Activated effector memory CD4-positive, alpha-beta T cell treated with Interleukin-2 at 50 U/mL for 16 hours (primary cell): ENCODE measurements at places on chromosomes 4 and X.

- no peak for DNase-seq
Measured at GRCh38 chrX:13305108-13305507, 14.7 kb downstream of the ATXN3L start.

DNA sequence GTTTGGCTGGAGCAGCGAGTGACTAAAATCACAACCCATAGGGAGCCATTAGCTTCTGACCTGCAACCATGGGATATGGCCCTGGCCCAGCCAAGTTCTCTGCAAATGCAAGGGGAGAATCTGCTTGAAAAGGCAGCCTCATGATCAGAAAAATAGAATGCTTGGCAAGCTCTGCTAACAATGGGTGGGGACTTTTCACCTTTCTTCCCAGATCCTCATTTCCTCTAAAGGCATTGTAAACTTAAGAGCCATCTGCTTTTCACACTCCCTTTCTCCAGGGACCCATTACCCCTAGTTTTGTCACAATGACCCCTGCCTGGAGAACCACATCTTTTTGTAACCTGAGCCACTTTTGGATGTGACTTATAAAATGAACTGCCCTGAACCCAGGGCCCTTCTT is 104.3 kb downstream of the PARM1 start:
- DNase-seq, result no peak

- DNase-seq, result no peak
Measured at GRCh38 chr4:39067451-39067850, 5.4 kb downstream of the KLHL5 start.

DNA sequence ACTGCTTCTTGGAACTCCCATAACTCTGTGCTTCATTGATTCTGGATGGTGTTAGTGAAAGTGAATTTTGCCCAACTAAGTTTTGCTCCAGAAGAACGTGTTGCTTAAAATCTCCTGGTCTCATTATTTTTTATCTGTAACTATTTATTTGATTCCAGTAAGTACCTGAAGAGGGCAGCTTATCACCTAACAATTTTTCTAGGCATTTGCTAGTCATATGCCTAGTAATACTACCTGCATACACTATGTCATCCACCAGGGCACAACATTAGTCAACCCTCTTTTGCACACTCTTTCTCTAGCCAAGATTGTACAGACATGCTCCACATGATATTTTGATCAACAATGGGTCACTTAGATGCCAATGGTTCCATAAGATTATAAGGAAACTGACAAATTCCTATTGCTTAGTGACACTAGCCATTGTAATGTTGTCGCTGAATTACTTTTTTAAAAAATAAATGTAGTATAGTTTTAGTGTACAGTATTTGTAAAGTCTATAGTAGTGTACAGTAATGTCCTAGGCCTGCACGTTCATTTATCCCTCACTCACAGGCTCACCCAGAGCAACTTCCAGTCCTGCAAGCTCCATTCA is 499.9 kb upstream of the AADAT start:
- DNase-seq, result no peak

DNA sequence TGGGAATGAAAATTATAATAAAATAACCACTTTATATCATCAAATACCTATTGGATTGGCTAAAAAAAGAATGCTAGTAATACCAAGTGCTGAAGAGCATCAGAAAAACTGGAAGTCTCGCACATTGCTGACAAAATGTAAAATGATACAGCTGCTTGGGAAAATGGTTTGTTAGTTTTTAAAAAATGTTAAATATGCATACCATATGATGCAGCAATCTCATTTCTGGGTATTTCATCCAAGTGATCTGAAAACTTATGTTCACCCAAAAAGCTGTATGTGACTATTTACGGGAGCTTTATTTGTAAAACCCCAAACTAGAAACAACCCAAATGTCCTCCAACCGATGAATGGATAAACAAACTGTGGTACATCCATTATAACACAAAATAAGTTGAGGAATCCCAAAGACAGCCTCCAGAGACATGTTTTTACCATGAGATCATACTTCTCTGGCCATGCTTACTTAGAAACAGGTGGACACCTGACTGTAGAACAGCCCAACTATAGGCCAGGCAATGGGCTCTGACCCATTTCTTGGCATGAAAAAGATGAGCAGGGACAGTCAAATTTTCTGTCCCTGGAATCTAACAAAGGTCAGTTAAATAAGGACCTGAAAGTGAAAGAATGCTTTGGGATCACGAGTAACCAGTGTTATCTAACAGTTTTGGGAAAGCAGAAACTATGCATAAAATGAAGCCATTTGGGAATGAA is 47.5 kb upstream of the FAM120C start:
- no peak for DNase-seq

- no peak for DNase-seq
Measured at GRCh38 chr4:87078987-87079486, 141.4 kb downstream of the KLHL8 start.

GRCh38 chr4:26485684-26486083 is 4.6 kb downstream of the CCKAR start:
- no peak for DNase-seq

DNA sequence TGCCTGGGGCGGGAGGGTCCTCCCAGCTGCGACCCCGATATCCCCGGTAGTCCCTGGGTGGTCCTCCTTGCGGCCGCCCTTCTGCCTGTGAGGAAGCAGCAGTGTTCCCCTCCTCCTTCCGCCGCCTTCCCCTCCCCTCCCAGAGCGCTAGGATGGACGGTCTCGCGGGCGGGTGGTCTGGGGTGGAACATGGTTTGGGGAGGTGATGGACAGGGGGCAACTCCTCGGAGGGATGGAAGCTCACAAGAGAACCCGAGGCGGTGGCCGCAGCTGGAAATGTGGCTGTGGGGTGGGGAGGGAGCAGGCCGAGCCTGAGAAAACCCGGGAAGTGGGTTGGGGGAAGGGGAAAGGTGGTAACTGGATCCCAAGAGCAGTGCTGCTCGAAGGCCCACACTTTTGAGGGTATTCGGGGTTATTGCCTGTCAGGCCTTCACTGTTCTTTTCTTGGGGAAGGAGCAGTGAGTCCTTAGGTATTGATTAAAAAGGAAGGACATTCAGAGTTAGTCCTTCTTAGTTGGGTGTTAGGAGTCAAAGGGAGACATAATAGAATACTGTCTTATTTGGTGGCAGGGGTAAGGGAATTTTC is 581 bp downstream of the UBE2K start:
- no peak for DNase-seq

DNA sequence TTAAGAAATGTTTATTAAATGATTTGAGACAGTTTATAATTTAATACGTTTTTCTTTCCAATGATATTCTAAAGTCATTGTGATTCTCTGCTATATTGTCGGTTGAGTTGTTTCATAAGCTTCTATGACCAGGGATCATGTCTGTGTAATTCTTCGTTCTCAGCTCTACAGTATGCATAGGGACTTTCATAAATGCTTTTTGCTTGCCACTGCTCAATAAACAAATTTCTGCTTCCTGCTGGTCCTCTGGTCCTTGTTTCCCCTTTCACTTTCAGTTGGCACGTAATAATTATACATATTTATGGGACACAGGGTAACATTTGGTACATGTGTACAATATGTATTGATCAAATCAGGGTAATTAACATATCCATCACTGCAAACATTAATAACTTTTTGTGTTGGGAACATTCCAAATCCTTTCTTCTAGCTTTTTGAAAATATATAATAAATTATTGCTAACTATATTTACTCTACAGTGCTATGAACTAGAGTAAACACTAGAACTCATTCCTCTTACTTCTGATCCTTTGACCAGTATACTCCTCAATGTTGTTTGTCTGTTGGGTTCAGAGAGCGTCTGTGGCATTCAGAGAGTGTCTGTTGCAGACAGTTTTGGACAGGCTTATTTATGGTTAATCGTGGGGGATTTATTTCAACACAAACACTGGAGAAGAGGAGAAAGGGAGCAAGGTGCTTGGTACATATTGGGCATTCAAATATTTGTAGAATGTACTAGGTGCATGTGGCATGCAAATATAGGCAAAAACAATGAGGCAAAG is 68.3 kb upstream of the SPANXB1 start:
- no peak for DNase-seq

GRCh38 chr4:86184216-86184900 is 175.5 kb downstream of the MAPK10 start:
- DNase-seq, result no peak

DNA sequence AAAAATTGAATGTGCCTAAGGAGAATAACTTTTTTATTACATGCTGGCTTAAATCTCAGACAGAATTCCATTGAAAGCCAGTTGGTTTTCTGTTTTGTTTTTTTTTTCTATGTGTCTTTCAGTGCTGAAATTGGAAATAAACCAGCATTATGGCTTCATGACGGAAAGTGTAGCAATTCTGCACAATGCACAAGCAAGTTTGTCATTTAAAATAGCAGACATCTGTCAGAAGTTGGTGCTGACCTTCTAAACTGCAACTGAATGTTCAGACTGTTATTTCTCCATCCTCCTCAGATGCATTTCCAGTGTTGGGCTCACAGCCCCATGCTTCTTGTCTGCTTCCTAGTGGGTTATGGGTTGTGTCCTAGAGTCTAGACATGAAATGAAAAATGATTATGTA is 107.2 kb upstream of the LIMCH1 start:
- DNase-seq, result no peak

DNA sequence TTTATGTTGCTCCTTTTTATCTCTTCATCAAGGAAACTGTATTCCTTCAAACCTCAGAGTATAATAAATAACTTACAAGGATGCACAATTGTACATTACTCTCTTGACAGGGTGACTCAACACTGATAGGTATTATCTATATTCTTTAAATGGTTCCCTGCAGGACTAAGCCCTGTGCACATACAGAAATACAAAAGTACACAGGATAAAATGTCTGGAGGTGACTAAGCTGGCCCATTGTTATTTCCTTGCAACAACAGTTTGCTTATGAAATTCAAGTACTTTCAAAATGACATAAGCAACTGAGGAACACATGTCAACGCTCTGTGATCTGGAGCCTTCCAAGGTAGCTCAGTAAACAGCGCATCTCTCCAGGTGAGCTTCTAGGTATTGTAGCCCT is 83.8 kb upstream of the RPL34 start:
- no peak for DNase-seq

GRCh38 chr4:141797966-141798365 is 161.6 kb downstream of the IL15 start:
- DNase-seq, result no peak

- no peak for DNase-seq
Measured at GRCh38 chr4:151624626-151625565, 135.9 kb downstream of the GATB start.

- no peak for DNase-seq
Measured at GRCh38 chr4:78989697-78990270, 50.5 kb upstream of the PAQR3 start.

DNA sequence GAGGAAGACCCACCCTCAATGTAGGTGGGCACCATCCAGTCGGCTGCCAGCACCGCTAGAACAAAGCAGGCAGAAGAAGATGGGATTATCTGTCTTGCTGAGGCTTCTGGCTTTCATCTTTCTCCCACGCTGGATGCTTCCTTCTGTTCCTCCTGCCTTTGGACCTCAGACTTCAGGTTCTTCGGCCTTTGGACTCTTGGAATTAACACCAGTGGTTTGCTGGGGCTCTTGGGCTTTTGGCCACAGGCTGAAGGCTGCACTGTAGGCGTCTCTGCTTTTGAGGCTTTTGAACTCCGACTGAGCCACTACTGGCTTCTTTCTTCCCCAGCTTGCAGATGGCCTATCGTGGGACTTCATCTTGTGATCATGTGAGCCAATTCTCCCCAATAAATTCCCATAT is 55.1 kb downstream of the PDLIM5 start:
- DNase-seq, result no peak
